ENCODE measurements at places on chromosomes 5 and 9. TPM values are rescaled to one million over a fixed set of nuclear protein-coding genes. Genes with fewer than 3 reads are reported as not detected.

GRCh38 chr9:5448461-5449435 lies 1.6 kb upstream of the CD274 start:
- no peak overlapping the region for H3K4me3 ChIP-seq
- H3K36me3 ChIP-seq: no peaks in the 10 kb centered on the region
- H3K27ac ChIP-seq: peak overlapping the region; percentile 98
- H3K27me3 ChIP-seq: no peaks in the 10 kb centered on the region
- no peak for DNase-seq

The LTC4S gene
- 3.6 TPM for total RNA-seq

GRCh38 chr5:141516672-141517025 lies 27.8 kb downstream of the PCDHGC5 start:
- H3K36me3 ChIP-seq: peaks cover 14% of the 10 kb centered on the region
- no peak for DNase-seq
- no peak overlapping the region for H3K4me3 ChIP-seq
- no peak overlapping the region for H3K27ac ChIP-seq

GRCh38 chr5:176631383-176632200 lies 1.1 kb downstream of the EIF4E1B start:
- no peak overlapping the region for H3K27ac ChIP-seq
- no peak for DNase-seq
- H3K4me1 ChIP-seq: peaks cover 17% of the 10 kb centered on the region
- H3K27me3 ChIP-seq: peaks cover 89% of the 10 kb centered on the region

GRCh38 chr5:6556089-6556801 lies 76.6 kb downstream of the NSUN2 start:
- no peak overlapping the region for H3K4me3 ChIP-seq
- no peaks in the 10 kb centered on the region for H3K4me1 ChIP-seq
- no peaks in the 10 kb centered on the region for H3K36me3 ChIP-seq

The TAF11L9 gene
- total RNA-seq: not detected

- no peaks in the 10 kb centered on the region for H3K4me1 ChIP-seq
- H3K27ac ChIP-seq: no peak overlapping the region
- peaks cover 23% of the 10 kb centered on the region for H3K27me3 ChIP-seq
- no peak for DNase-seq
Measured at GRCh38 chr5:31197183-31197582, 3.7 kb downstream of the CDH6 start.

The IFNA2 gene
- total RNA-seq: not detected

The HAPLN1 gene
- not detected for total RNA-seq

- DNase-seq: no peak
- H3K27ac ChIP-seq: no peak overlapping the region
- H3K4me1 ChIP-seq: no peaks in the 10 kb centered on the region
- H3K36me3 ChIP-seq: peaks cover 4% of the 10 kb centered on the region
- H3K27me3 ChIP-seq: no peaks in the 10 kb centered on the region
- no peak overlapping the region for H3K4me3 ChIP-seq
Measured at GRCh38 chr5:112787261-112787660, 49.6 kb downstream of the APC start.

DNA sequence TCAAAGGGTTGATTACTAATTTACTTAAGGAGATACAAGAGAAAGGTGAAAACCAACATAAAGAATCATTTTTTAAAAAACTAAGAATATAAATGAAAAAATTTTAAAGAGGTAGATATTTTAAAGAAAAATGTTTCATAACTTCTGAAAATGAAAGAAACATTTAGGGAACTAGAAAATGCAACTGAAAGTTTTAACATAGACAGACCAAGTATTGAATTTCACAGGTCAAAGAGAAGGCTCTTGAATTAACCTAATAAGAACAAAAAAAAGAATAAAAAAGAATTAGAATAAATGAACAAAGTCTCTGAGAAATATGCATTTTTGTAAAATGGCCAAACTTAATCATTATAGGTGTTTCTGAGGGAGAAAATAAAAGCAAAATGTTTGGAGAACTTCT lies 16.1 kb upstream of the FAM174A start:
- peaks cover 16% of the 10 kb centered on the region for H3K27me3 ChIP-seq
- H3K4me3 ChIP-seq: no peak overlapping the region
- H3K4me1 ChIP-seq: no peaks in the 10 kb centered on the region
- no peak overlapping the region for H3K27ac ChIP-seq
- H3K36me3 ChIP-seq: no peaks in the 10 kb centered on the region

DNA sequence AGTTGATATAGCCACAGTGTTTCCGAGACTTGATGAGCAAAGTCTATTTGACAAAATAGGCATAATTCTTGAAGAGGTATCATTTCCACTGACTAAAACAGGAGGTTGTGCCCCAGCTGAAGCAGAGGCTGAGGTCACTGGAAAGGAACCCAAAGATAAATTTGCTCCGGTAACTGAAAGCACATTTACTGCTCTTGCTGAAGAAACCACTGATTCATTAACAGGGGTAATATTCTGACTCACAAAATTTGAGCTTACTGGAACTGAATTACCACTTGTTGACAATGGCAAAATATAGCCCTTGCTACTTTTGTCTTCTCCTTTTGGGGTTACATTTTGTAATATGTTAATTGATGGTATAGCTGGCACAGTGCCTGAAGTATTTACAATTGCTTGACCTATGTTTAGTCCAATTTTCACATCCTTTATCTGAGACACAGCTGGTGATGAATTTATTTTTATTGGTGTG lies 30.2 kb downstream of the MLANA start:
- peaks cover 35% of the 10 kb centered on the region for H3K36me3 ChIP-seq
- H3K4me1 ChIP-seq: no peaks in the 10 kb centered on the region
- H3K27ac ChIP-seq: no peak overlapping the region
- H3K27me3 ChIP-seq: no peaks in the 10 kb centered on the region
- H3K4me3 ChIP-seq: no peak overlapping the region
- DNase-seq: no peak

DNA sequence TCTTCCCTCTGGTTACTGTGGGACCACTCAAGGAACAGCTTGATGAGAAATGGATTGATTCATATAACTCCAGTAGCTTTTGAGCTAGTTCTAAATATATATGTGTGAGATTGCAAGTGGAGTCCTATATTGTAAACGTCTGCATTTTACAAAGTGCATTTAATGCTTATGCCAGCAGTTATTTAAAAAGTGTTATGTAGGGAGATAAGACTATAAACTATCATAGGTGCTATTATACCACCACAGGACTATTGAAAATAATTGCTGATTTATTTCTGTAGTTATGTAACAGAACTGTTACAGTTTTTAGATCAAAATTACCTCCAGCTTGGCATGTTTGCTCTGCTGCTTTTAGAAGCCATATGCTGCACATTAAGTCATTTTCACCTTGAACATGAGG lies 36.2 kb downstream of the PTCD2 start:
- H3K4me3 ChIP-seq: no peak overlapping the region
- no peaks in the 10 kb centered on the region for H3K4me1 ChIP-seq
- no peak overlapping the region for H3K27ac ChIP-seq
- H3K27me3 ChIP-seq: no peaks in the 10 kb centered on the region
- H3K36me3 ChIP-seq: peaks cover 15% of the 10 kb centered on the region

GRCh38 chr5:74192606-74193299 lies 447.8 kb downstream of the ENC1 start:
- no peaks in the 10 kb centered on the region for H3K4me1 ChIP-seq
- DNase-seq: no peak
- no peak overlapping the region for H3K4me3 ChIP-seq
- no peak overlapping the region for H3K27ac ChIP-seq
- H3K36me3 ChIP-seq: no peaks in the 10 kb centered on the region

DNA sequence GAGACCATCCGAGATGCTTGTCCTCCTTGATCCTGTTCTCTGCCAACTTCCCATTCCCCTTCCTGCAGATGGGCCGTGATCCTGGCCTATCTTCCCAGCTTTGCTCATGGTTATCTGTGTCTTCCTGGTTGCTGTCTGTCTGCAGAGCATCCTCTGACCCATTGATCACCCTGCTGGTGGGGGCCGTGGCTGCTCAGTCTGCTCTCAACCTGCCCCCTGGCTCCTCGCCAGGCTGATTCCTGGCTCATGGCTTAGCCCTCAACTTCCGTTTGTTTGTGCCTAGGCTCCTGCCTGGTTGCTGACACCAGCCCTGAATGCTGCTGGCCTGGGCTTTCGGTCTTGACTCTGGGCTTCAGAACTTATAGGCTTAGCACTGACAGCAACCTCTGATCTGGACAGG lies 67.1 kb upstream of the SMIM15 start:
- no peak overlapping the region for H3K4me3 ChIP-seq
- no peak overlapping the region for H3K27ac ChIP-seq
- H3K27me3 ChIP-seq: peaks cover 6% of the 10 kb centered on the region
- no peaks in the 10 kb centered on the region for H3K36me3 ChIP-seq
- no peak for DNase-seq
- H3K4me1 ChIP-seq: peaks cover 3% of the 10 kb centered on the region

- no peaks in the 10 kb centered on the region for H3K27me3 ChIP-seq
- H3K27ac ChIP-seq: no peak overlapping the region
- no peaks in the 10 kb centered on the region for H3K36me3 ChIP-seq
Measured at GRCh38 chr5:87313216-87313615, 45.5 kb downstream of the RASA1 start.
